ENCODE measurements at places on chromosomes 2 and 18.

- peak; percentile 74 for DNase-seq
Observed at GRCh38 chr2:127080938-127081755, 25.8 kb downstream of the BIN1 start.

DNA sequence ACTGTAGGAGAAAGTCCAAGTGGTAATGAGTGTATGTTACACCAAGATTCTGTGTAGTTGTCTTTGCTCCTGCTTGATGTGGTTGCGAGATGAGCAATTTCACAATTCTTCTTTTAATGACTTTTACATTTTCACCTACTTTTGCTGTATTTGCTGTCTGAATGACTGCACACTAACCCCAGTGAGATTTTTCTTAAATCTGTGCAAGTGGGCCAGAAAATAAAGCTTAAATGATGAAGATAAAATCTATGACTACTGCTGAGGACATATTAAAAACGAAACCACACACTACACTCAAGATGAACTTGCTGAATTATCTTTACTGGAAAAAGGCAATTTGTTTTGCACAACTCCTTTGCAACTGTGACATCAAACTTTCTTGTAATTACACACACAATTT is 4.1 kb downstream of the LDAH start:
- DNase-seq = no peak

DNA sequence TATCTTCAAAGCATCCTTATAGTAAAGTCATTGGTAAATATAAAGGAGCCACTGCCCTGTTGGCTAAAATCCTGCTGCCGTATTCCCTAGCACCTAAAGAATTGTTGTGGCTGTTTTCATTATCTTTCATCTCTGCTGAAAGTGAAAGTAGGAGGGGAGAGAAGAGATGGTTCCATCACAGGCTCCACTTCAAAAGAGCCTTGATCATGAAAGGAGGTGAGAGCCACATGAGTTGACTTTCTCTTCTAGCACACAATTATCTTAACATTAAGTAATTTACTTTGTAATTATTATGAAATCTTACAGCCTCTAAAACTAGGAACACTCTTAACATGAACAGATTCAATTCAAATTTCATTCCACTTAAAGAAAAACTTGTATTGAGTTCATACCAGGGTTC is 1050.9 kb upstream of the LRRTM1 start:
- no peak for DNase-seq

GRCh38 chr2:75055142-75055819 is 96.8 kb downstream of the POLE4 start:
- DNase-seq = no peak

GRCh38 chr2:208556983-208557484 is 150.4 kb downstream of the PTH2R start:
- DNase-seq = no peak

GRCh38 chr2:109611467-109612095 is 2.2 kb downstream of the SEPTIN10 start:
- no peak for DNase-seq

DNA sequence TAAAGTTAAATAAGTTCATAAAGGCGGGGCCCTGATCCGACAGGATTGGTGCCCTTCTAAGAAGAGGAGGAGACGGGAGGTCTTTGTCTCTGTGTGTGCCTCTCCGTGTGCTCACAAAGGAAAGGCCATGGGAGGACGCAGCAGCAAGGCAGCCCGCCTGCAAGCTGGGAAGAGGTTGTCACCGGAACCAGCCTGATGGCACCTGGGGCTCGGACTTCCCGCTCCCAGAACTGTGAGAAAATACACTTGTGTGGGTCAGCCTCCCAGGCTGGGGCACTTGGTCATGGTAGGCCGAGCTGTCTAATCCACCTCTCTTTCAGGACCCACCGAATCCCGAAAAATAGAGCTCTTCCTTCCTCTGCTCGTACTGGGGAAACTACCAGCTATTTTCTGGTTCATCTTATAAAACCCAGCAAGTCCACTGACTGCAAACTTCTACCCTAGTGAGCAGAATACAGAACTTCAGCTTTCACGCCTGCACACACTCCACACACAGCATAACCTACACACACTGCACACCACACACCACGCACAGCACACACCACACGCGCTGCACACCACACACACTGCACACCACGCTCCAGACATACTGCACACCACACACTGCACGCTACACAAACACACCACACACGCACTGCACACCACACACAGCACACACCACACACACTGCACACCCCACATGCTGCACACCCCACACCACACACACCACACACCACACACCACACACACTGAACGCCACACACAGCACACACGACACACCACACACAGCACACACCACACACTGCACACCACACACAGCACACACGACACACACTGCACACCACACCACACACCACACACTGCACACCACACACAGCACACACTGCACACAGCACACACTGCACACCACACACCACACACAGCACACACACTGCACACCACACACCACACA is 58.1 kb downstream of the ASB1 start:
- no peak for DNase-seq

DNA sequence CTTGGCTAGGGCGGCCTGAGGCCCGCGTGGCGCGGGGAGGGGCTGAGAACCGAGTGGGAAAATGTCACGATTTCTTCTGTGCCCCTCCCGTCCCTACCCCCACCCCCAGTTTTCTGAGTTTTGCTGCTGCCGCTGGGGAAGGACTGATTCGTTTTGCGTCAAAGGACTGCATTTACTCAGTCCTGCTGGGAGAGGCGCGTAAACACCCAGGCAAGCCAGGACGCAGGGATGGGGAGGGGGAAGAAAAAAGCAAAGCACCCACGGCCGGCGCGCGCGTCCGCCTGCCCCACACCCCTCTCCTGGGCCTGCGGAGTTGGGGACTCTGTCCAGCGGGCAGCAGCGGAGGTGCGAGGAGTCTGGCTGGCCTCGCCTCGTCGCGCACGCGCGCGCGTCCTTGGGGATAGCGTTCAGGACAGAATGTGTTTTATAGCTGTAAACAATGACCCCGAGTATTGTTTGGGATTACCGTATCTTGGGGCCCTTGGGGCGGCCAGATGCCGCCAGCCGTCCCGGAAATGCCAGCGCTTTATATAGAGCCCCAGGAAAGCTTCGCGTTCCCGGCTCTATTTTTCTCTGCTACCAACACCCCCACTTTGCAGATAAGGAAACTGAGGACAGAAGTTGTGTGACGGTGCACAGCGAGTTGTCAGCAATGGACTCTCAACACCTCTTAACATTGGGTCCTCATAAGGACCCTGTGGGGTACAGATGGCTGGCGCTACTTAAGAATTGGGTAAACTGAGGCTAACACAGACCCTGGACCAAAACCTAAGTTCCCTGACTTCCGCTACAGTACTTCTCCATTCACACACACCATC is 1.7 kb upstream of the FOSL2 start:
- no peak for DNase-seq

- no peak for DNase-seq
Observed at GRCh38 chr2:160019374-160020090, 42.9 kb downstream of the PLA2R1 start.

GRCh38 chr2:233473386-233473791 is 93.2 kb downstream of the USP40 start:
- DNase-seq = no peak
